ENCODE measurements at places on chromosomes 7 and 10.

DNA sequence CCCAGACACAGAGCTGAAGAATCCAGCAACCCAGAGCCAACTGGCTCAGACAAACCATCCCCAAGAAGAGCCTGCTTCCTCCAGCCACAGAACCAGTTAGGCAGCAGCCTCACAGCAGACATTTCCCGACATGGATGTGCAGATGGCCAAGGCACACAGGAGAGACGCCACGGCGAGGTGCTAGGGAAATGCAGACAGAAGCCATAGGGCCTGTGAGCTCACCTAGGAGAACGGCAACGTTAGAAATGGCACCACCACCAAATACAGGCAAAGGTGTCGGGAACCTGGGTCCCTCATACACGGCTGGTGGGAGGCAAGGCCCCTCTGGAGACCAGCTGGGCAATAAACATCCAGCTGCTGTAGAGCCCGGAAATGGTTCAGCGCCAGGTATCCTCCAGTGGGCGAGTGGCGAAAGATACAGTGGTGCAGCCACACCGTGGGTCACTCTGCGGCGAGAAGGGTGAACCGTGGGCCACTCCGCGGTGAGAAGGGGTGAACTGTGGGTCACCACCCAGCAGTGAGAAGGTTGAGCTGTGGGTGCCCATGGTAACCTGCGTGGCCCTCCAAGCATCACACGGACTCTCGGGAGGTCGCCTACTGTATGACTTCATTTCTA, 31.2 kb downstream of the JAKMIP3 start:
- no peak for DNase-seq

DNA sequence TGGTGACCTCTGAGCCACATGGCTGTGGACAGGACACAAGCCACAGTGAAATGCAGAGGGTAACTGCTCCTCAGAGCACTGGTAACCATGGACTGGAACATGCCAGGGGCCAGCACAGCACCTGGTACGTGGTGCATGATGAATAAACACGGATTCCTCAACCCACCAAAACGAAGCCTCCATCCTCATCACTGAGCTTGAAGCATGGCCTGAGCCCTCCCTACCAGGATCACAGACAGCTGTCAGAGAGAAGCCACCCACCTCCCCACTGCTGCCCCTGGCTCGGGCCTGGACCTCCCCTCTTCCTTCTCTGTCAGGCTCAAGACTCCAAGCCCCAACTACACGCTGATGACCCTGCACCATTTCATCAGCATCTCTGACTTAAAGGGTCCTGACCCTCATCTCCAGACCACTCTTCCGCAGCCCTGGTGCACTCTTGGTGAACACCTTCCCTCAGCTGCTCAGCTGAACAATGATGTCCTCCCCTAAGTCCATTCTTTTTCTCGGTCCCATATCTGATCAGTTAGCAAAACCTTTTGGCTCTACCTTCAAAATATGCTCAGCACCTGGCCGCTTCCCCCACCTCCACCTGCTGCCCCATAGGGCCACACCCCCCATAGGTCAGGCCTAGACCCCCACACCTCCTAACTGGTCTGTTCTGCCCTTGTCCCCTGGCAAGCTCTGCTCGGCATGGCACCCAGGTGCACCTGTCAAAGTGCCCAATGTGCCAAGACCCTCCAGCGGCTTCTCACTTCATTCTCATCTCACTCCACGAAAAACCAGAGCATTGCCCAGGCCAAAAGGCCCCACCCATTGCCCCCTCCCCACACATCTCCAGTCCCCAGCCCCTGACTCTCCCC, 141.1 kb downstream of the MAPK8 start:
- no peak for DNase-seq

GRCh38 chr10:23742807-23743206, 303.9 kb downstream of the OTUD1 start:
- no peak for DNase-seq

GRCh38 chr10:127945948-127946711, 39.2 kb downstream of the PTPRE start:
- no peak for DNase-seq

GRCh38 chr7:30831936-30832335, 60.7 kb downstream of the MINDY4 start:
- no peak for DNase-seq

DNA sequence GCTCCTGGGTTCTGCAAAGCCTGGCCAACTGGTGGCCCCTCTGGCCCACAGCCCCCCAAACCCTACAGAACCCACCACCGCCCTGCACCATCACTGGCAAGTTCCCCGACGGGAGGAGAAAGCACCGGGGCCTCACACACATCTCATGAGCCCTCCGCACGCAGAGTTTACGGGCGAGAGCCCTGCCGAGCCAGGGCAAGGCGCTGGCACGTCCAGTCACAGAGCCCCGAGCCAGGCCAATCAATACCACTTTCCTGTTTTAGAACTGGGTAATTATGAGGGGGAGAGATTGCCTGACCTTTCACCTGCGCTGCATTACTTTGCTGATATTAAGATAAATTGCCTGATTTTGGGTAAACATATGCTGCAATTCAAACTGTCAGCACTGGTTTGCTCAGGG, 113.3 kb downstream of the EBF3 start:
- no peak for DNase-seq

All from iris pigment epithelial cell (primary cell).